Glomerular endothelial cell (primary cell): ENCODE measurements at places on chromosomes 3 and 15.

GRCh38 chr3:21142949-21143348, 608.1 kb downstream of the ZNF385D start:
- DNase-seq, result no peak

GRCh38 chr3:79843180-79843579, 75.4 kb upstream of the ROBO1 start:
- DNase-seq, result peak; percentile 39

DNA sequence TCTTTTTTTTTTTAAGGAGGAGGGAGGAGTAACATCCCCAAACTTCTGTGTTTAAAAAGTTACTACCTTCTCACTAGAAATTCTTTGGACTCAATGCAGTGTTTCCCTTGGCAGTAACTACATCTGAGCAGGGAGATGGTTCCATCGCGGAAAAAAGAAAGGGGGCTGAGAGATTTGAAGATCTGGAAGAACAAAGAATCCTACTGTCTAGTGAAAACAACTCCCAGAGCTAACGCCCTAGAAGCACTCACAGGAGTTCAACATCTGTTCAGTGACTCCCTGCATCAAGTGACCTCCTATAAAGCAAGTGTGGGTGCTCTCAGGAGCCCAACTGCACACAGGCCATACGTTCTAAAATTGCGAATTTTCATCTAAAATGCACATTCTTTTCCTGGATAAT, 66.8 kb upstream of the PXYLP1 start:
- DNase-seq, result no peak

- DNase-seq, result no peak
These were observed 461.7 kb upstream of the PROK2 start for GRCh38 chr3:72246685-72247084.

GRCh38 chr3:132399054-132399929, 18.0 kb upstream of the DNAJC13 start:
- DNase-seq, result no peak

GRCh38 chr3:78878011-78878410, 889.8 kb downstream of the ROBO1 start:
- DNase-seq, result no peak

- no peak for DNase-seq
These were observed 150.3 kb upstream of the TBL1XR1 start for GRCh38 chr3:177347611-177348010.

- DNase-seq, result no peak
These were observed 3.0 kb upstream of the LPP start for GRCh38 chr3:188150982-188151381.

- no peak for DNase-seq
These were observed 402.4 kb downstream of the SHQ1 start for GRCh38 chr3:72445827-72446217.

- no peak for DNase-seq
These were observed 106.5 kb downstream of the TPRA1 start for GRCh38 chr3:127483902-127484591.

GRCh38 chr15:91953432-91953831, 99.9 kb downstream of the SLCO3A1 start:
- no peak for DNase-seq

DNA sequence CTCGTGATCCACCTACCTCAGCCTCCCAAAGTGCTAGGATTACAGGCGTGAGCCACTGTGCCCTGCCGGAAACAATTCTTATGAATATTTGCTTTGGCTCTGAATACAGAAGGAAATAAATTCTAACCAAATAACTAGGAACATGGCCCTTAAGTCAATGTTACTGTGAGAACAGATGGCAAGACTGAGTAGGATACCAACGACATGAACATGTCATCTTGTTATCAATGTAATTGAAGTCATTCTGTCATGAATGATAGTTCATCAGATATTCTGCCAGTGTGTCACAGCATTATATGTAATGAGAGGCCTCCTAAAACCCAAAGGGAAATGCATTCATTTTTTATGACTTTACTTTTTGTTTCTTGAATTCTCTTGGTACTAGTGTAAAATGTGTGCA, 548.8 kb downstream of the MCTP2 start:
- DNase-seq, result no peak

DNA sequence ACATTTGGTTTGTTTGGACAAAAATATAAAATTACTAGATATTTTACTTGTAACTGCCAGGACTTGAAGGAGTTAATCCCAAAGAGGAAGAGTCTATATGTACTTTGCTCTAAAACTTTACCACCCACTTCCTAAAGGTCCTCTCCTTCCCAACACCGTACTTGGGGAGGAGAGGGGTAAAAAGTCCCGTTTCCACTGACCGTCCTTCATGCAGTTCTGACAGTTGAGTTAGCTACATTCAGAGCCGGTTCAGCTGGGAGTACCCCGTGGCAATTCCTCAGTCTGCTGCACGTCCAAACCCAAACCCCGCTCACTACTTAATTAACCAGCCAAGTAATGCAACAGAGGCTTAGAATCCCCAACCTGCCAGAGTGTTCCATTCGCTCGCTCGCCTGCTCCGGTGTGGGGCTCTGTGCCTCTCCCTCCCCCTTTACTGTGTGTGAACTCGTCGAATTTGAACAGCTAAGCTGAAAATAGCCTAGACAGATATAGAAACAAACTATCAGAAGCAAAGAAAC, 519.7 kb downstream of the FOXP1 start:
- DNase-seq, result no peak

GRCh38 chr3:188822004-188822403, 349.8 kb upstream of the TPRG1 start:
- DNase-seq, result no peak

GRCh38 chr15:63718590-63719035, 115.1 kb downstream of the HERC1 start:
- no peak for DNase-seq

GRCh38 chr3:20258371-20258770, 72.4 kb upstream of the SGO1 start:
- DNase-seq, result no peak

DNA sequence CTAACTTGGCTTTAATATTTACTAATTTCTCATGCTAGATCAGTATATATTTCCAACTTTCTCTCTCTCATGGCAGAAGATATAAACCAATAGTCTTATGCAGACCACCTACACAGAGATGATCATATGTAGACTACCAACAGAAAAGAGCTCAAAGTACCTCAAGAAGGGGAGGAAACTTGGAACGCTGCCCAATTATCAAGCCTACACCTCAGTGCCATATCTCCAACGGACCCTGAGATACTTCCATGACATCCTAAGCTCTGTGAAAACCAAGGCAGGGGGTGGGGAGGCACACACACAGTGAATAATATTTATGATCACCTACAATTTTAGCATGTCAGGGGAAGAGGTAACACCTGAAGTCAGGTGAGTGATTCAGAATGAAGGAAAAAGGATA, 100.6 kb downstream of the STAG1 start:
- no peak for DNase-seq

- no peak for DNase-seq
These were observed 27.0 kb upstream of the RASGRF1 start for GRCh38 chr15:79117442-79118204.

DNA sequence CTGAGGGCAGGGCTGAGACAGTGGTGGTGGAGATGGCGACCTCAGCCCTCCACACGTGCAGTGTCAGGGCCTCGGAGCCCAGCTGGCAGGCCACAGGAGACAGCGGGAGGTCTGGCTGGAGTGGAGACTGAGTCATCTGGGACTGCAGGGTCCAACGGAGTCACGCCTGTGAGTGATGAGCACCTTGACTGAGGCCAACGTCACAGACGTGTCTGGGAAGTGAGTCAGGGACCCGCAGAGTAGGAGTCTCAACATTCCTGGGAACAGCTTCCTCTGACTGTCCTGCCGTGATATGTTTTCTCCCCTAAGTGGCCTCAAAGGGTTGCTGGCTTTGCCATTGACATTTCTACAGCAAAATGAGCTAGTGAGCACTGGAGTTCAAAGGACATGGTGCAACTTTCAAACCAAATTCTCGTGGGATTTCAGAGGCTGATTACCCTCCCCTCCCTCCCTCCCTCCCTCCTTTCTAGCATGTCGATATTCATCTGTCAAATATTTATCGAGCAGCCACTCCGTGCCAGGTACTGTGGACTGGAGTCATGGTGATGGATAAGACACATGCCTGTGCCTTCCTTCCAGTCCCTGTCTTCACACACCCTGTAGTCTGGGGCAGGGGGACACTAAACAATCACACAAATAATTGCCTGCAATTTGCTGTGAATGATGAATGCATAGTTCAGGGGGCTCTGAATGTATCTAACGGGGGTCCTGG, 53.3 kb upstream of the AMOTL2 start:
- DNase-seq, result peak; percentile 73

DNA sequence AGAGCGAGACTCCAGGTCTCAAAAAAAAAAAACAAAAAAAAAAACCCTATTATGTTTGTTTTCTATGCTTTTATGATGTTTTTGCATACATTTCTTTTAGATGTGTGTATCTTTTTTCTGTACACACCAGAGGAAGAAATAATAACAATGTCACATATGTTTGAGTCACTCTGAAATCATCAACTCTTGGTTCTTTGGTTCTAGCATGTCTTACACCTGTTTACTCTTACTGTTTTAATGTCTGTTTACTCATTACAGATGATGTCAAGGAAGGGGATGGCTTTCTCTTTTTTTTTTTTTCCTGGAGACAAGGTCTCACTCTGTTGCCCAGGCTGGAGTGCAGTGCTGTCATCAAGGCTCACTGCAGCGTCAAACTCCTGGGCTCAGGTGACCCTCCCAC, 24.1 kb downstream of the RHOA start:
- DNase-seq, result no peak

DNA sequence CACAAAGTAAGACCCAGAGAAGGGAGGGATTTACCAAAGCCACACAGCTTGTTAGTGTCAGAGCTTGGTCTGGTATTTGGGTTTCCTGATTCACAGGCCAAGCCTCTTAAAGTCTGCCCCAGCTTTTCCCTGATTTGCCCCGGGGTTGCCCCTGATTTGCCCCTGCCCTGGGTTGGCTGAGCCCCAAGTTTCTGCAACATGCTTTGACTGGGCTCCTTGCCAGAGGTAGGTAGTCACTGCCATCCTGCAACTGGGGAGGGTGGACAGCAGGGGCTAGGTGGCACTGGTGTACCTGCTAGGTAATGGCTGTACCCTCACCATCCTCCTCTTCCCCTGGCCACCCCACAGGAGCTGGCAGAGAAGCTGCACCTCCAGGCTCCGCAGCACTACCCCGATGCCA, 2.5 kb downstream of the MPI start:
- no peak for DNase-seq

DNA sequence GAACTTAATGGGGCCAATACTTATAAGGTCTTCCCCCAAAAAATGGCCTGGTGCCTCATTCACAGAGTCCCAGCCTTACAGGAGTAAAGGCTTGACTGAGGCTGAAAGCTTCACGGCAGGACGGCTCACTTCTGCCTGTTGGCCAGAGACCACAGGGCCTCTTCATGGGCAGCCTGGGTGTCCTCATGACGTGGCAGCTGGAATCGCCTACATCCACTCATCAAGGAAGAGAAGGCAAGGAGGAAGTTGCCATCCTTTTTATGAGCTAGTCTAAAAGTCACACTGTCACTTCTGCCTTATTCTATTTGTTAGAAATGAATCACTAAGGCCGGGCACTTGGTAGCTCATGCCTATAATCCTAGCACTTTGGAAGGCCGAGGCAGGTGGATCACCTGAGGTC, 89.3 kb upstream of the DGKG start:
- DNase-seq, result no peak

DNA sequence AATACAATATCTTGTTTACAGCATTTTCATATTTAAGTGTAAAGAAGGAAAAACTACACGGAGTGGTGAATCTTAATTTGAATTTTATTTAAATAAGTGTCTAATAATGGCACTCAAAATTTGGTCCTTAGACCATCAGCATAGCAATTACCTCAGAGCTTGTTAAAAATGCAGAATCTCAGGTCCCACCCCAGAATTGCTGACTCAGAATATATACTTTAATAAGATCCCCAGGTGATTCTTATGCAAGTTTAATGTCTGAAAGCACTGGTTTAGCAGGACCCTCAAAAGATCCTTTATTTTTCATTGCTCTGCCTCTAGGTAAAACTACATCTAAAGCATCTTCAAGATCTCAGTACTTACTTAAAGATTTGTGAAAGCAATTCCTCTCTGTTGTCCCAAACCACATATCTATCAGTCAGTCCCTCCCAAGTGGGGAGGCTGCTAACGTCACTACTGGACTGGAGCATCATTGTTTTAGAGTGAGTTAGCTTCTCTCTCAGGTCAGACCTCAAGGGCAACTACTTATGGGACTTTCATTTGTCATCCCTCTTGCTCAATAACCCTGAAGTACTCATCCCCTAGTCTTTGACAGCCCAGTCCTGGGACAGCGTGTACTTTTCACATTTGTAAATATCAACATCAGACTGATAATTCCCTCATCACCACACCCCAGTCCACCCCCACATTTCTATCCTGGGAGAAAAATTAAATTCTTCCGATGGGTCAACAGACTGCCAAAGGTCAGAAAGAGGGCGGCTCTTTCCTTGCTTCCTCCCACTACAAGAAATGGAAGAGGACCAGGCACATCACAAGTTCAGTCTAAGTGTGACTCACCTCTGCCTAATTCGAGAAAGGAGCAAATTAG, 76.7 kb downstream of the CBLB start:
- DNase-seq, result no peak

DNA sequence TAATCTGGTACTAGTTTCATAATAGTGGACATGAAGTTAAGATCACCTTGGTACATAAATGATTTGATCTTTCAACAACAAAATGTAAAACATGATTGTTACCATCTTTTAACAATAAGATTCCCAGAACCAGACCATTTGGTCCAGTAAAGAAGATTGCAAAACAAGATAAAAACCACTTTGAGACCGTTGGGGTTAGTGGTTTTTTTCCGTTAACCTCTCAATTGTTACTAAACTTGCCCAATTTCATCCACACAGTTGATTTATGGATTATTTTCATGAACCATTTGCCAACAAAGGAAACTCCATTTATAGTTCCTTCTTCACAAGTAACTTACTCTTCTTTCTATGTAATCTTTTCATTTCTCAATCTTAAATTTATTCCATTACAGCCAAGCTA, 53.8 kb downstream of the ATP8B4 start:
- DNase-seq, result no peak

- DNase-seq, result no peak
These were observed 169.3 kb downstream of the ADAMTS17 start for GRCh38 chr15:100172356-100173024.

GRCh38 chr15:88382482-88382983, 84.7 kb downstream of the MRPL46 start:
- DNase-seq, result no peak

GRCh38 chr15:80831606-80832224, 52.5 kb downstream of the CEMIP start:
- no peak for DNase-seq

DNA sequence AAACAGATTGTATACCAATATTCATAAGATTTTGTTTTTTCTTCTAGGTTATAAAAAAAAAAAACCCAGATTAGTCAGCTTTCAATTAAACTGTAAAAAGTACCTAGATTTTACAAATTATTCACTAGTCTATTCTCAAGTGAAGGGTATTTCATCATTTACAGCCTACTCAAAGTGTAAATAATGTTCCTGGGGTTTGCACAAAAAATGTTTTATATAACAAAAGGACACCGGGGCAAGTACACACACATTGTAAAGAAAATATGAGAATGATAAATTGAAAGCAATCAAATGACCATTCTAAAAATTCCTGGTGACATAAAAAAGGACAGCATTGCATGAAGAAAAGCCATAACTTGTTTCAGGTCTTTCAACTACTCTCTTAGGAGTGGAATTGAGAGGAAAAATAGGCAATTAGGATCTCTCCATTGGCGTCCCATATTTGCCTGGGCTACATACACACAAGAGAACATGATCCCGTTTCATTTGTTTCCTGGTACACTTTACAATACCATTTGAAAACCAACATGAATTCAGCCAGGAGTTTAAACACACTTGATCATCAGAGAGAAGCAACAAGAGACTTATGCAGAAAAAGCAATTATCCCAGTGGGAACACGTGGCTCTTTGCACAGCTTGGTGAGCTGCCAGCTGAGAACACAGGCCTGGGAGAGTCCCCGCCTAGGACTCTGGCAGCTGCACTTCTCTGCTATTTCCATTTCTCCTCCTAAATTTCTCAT, 1039.2 kb downstream of the ROBO1 start:
- DNase-seq, result no peak
